ENCODE measurements at places on chromosomes 2 and 18. TPM values are rescaled to one million over a fixed set of nuclear protein-coding genes. Genes with fewer than 3 reads are reported as not detected.

Gene SCN2A
- 0.86 TPM for total RNA-seq

GRCh38 chr2:230929381-230930148, 4.5 kb upstream of the GPR55 start:
- DNase-seq = no peak

DNA sequence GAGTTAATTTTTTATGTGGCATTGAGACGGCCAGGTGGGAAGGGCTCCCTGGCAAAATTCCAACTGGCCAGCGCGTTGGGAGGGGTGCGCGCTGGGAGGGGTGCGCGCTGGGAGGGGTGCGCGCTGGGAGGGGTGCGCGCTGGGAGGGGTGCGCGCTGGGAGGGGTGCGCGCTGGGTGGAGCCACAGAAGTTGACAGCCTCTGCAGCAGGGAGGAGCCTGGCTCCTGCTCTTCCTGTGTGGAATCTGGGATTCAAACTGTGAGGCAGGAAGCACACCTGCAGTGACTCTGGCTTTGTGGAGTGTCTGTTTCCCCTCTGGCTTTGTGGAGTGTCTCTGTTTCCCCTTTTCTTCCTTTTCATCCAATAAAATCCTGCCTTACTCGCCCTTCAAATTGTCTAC, 147.9 kb upstream of the CBLN2 start:
- DNase-seq = no peak

- DNase-seq = no peak
These were observed 72.9 kb upstream of the RPL31 start for GRCh38 chr2:100929147-100929546.

Gene NCKAP5
- total RNA-seq = 1.7 TPM

GRCh38 chr2:70688427-70688826, 79.6 kb downstream of the ADD2 start:
- no peak for DNase-seq

Gene M1AP
- total RNA-seq = 2.5 TPM

Gene SOX11
- 154 TPM for total RNA-seq

Gene LBX2
- total RNA-seq = 9.3 TPM

Gene TUBA4B
- total RNA-seq = not detected

Gene BOLL
- 0.22 TPM for total RNA-seq

DNA sequence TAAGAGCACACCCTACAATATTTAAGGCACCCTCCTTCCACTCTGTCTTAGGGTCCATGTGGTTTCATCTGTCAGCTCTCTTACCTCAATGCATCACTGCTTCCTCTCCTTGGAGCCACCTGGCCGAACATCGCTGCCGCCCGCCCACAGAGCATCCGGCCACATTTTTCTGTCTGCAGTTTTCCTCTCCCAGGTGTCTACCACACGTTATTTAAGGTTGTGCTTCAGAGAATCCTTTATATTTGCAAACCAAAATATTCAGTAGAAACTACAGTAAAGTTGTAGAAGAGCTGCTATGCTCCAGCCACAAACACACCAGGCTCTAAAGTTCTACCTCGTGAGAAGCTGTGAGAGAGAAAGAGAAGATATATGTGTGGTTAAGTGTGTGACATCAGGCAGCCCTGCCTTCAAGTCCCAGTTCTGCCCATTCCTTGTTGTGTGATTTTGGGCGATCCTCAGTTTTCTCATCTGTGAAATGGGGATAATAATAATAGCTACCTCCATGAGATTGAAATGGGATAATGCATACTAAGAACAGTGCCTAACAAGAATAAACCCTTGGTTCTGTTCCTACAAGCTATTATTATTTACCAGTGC, 4.9 kb upstream of the STK17B start:
- DNase-seq = no peak

GRCh38 chr2:72431737-72432136, 284.1 kb upstream of the CYP26B1 start:
- no peak for DNase-seq

DNA sequence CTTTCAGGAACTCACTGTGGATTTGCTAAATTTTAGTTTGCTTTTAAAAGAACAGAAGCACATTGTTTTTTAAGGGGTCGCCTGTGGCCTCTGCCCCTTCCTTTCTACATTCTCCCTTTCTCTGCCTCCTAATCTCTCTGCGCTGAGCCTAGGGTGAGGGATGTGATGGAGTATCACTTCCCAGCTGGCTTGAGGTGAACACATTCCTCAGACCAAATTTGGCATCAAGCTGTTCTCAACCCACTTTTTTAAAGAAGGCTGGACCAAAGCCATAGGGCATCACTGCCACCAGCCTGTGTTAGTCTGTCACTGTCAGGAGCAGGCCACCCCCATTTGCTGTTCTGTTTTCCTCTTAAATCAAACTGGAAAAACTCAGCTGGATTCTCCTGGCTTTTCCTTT, 27.4 kb downstream of the EIF4E2 start:
- no peak for DNase-seq

Gene TMEM178A
- total RNA-seq = 28.7 TPM

DNA sequence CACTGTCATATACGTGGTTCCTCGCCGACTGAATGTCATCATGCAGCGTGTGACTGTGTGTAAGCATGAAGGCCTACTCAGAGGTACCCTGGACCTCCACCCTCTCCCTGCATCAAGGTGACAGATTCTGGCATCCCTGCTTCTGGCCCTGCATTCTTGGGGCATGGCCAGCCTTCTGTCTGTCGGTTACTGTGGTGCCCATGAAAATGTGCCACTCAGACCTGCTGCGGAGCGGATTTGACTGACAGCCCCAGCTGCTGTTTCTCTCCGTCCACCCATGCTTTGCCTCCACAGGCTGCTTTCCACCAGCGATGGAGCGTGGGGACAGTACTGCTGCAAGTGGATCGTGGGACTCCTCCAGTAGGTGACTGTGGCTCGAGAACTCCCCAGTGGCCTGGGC, 9.6 kb downstream of the TMEM177 start:
- DNase-seq = no peak

Gene UXS1
- 60.7 TPM for total RNA-seq

Gene ZNF396
- total RNA-seq = 4.5 TPM

Gene SERPINB10
- total RNA-seq = not detected

DNA sequence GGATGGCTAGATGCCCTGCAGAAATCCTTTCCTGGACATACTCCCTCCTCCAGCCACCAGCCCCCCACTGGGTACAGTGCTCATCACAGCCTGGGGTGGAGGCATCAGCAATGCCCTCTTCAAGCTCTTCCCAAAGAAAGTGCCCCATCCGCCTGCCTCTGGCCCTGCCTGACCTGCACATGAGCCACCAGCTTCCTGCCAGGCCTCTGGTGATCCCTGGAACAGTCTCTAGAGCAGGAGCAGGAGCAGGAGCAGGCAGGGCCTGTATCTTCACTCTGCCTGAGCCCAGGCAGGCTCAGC, 54.1 kb upstream of the CAB39 start:
- no peak for DNase-seq

GRCh38 chr2:188596054-188596453, 304.4 kb downstream of the GULP1 start:
- DNase-seq = no peak

DNA sequence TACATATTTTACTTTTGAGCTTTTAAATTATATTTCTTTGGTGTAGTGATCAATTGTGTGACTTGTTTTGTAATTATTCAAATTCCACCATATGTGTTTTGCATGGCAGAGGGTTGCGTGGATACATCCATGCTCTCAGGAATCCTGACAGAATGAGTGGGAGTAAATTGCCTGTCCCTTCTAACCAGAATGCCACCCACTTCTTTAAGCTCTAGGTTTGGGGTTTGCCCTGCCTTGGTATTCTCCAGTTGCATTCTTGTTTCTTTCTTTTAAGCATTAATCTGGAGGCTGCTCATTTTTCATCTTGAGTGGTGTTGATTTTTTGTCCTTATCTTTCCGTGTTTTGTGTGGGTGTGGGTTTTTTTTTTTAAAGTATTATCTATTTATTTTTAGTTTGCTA, 360.0 kb downstream of the PTPRM start:
- DNase-seq = no peak

Gene ALKAL2
- total RNA-seq = 0.42 TPM

GRCh38 chr2:209907746-209908145, 94.7 kb upstream of the RPE start:
- no peak for DNase-seq

- no peak for DNase-seq
These were observed 56.8 kb downstream of the MYO1B start for GRCh38 chr2:191301971-191302370.

Gene KLHL14
- 7.8 TPM for total RNA-seq

DNA sequence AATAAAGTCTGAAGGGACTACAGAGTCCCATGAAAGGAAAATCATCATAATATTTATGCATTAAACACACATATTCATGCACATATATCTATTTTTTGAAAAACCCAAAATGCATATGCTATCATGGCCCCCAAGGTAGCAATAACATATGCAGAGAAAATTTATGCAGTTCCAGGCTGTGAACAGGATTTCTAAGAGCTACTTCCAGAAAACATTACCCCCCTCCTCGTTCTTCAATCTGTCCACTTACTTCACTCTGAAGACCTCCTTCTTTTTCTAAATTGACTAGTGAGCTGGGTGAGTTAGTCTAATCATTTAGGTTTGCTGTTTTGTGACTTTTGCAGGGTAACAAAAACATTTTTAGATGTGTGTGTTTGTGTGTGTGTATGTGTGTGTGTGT, 376.4 kb upstream of the ZEB2 start:
- no peak for DNase-seq
